ENCODE measurements at places on chromosomes 7 and 10. TPM values are rescaled to one million over a fixed set of nuclear protein-coding genes. Genes with fewer than 3 reads are reported as not detected.

DNA sequence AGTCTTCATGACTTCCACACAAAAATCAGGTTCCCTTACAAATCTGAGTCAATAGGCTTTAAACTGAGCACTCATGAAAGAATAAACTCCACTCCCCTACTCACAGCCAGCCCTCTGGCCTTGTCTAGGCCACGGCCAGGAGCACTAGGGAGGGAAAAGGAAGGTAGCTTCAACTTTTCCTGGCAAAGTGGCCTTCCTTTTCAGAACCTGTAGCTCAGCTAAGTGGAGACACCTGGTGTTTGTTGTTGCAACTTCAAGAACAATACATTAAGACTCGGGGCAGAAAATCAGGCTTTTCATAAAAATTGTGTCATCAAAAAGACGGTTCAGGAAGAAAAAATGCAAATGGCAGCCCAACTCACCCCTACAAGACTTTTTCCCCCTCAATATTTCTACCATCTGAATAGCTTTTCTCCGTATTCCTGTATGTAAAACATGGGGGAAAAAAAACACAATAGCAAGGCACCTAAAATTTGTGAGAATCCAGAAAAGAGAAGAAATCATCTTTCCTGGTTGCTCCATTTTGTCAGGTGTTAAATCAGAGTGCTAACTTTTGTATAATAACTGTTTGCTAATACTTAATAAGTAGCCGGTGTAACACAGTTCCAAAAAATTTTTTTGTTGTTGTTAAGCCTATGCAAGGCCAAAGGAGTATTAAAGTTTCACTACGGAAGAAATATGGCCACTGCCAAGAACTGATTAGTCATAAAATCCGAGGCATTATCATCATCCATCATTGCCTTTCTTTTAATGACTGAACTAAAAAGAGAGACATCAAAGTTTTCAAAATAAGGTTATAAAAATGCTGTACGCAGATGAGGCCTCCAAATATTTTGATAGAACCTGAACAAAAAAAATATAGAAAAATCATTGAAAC lies 66.2 kb upstream of the ARID5B start:
- peak; percentile 38 for DNase-seq

GRCh38 chr7:13610372-13610771 lies 379.1 kb downstream of the ETV1 start:
- no peak for DNase-seq

- no peak for DNase-seq
Measured at GRCh38 chr10:92222603-92223262, 68.1 kb downstream of the CPEB3 start.

DNA sequence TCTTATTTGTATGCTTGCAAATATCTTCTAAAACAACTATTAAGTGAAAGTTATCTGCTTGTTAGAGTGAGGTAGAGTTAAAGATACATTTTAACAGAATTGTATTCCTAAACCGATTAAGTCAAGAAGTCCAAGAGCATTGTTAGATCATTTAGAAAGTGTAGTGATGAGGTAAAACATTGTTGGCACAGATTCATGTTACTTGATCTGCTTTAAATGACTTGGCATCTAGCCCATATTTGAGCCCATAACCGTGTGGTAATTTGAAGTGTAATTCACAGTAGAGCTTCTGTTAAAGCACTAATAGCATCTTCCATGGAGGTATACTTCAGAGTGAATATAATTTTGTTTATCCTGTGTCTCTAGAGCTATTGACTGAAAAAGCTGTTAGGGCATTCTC lies 62.1 kb downstream of the PTEN start:
- DNase-seq = no peak

- no peak for DNase-seq
Measured at GRCh38 chr10:72310636-72311035, 36.9 kb downstream of the DDIT4 start.

The WDR86 gene
- 0.15 TPM for polyA plus RNA-seq

The METTL27 gene
- polyA plus RNA-seq = 2.6 TPM
